Body of pancreas (tissue), 4 donors: ENCODE measurements at places on chromosomes 11 and 22. TPM values are rescaled to one million over a fixed set of nuclear protein-coding genes. Genes with fewer than 3 reads are reported as not detected.

DNA sequence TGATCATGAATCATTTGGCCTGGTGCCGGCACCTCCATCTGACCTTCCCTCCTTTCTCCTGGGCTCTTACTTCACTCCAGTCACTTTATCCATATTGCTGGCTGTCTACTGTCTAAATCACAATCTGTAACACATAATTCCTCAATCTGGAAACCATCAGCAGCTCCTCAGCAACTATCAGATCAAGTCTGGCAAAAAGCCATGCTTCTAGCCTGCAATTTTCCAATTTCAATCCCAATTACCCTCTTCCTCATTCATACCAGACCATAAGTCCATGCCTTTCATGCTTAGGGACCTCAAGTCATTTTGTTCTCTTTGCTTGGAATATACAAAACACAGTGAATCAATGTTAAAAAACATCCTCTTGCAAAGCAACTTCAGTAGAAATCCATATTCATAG, 882.8 kb upstream of the ANO3 start:
- no peak overlapping the region for H3K4me3 ChIP-seq
- DNase-seq = no peak
- no peak overlapping the region for H3K27ac ChIP-seq
- no peaks in the 10 kb centered on the region for H3K27me3 ChIP-seq
- H3K36me3 ChIP-seq = no peaks in the 10 kb centered on the region
- H3K4me1 ChIP-seq = no peaks in the 10 kb centered on the region

GRCh38 chr11:47587723-47588326, 1.3 kb downstream of the FAM180B start:
- peak; percentile 64 for DNase-seq
- no peak overlapping the region for H3K4me3 ChIP-seq
- no peaks in the 10 kb centered on the region for H3K27me3 ChIP-seq

DNA sequence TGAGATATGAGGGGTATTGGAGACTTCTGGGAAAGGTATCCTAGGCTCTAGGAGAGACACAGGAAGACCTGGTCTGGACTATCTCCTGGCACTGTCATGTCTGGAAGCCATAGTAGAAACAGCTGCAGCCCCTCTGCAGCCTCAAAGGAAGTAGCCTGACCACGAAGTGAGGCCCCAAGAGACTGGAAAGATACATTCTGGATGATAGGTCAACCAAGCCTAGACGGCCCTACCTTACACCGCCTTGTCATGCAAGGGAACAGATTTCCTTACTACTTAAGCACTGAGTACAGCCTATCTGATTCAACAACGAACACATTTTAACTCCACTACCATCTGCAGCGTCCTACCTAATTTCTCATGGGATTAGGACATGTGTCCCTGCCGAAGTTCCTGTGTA, 31.1 kb downstream of the UQCR10 start:
- no peaks in the 10 kb centered on the region for H3K27me3 ChIP-seq
- peak overlapping the region; percentile 60 for H3K27ac ChIP-seq
- H3K36me3 ChIP-seq = peaks cover 2% of the 10 kb centered on the region
- H3K4me3 ChIP-seq = no peak overlapping the region
- DNase-seq = no peak

Gene JAML
- 0.99 TPM for total RNA-seq

Gene NRGN
- total RNA-seq = not detected

Gene SLC5A12
- not detected for total RNA-seq
